ENCODE measurements at places on chromosomes 5 and 9. TPM values are rescaled to one million over a fixed set of nuclear protein-coding genes. Genes with fewer than 3 reads are reported as not detected.

- DNase-seq, result no peak
These were observed 27.4 kb downstream of the TNFSF8 start for GRCh38 chr9:114902786-114903524.

GRCh38 chr5:102754767-102755431 is at the start of gene PAM:
PAM (plus strand) TSS chr5:102755305; CDS start chr5:102866196, 110,891 bp downstream.
- DNase-seq, result peak; percentile 91

DNA sequence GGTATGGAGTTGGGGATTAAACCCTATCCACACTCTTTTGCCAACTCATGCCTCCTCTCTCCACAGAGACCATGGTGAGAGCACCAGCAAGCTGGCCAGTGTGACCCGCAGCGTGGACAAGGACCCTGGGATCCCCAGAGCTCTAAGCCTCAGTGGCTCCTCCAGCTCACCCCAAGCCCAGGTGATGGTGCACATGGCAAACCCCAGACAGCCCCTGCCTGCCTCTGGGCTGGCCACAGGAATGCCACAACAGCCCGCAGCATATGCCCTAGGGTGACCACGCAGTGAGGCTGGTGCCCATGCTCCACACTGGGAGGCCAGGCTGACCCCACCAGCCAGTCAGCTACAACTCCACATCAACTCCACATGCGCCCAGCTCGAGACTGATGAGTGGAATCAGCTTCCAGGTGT is 11.5 kb upstream of the CARD19 start:
- DNase-seq, result no peak

DNA sequence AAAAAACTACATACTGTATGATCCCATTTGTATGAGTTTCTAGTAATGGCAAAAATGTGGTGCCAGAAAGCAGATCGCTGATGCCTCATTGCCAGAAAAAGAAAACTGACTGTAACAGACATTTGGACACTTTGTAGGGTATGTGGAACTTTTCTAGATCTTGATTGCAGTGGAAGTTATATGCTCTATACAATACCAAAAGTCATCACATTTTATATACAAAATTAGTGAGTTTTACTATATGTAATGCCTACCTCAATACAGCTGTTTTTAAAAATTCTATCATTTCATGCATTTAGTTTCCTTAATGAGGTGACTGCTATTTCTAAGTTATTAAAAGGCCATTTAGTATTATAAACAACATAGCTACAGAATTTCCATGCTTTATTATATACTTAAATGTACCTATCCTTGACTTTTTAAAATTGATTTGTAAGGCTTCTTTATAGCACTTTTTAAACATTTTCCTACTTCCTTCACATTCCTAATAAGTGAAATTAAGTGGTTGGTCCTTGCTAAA is 199.9 kb downstream of the CWC27 start:
- no peak for DNase-seq

DNA sequence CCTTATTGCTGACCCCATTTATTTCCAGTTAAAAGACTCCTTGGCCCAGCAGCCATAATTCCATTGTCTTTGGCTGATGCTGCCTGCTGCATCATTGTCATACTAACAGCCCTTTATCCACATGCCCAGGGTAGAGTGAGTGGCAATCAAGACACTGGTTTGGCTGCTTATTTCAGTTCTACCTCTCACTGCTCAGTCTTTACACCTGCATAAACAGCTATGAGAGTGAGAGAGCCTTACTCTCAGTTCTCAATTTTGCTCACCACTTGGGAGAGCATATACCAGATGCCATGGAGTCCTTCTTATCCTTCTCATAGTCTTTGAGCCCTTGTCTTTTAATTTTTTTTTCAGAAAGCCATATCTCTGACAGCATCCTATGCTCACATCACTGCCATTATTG is 596.9 kb upstream of the CYLC2 start:
- DNase-seq, result no peak

DNA sequence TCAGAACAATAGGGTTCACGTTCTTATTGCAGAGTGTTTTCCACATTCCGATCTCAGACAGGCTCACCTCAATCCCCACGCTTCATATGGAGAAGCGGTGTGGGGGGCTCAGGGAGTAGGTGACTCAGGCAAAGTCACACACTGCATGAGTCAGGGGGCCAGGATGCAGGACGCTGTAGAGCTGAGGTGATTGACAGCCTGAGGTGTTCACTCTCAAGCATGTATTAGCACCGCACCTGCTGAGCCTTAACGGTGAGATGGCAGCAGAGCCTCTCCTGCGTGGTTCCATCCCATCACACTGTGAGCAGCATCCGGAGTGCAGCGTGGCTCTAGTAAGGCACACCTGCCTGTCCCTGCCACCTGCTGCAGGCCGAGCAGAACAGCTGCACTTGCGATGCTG is 194.0 kb downstream of the IRX2 start:
- no peak for DNase-seq

GRCh38 chr5:52989781-52990527 is 802 bp downstream of the ITGA2 start:
- peak; percentile 67 for DNase-seq

The SPATA31E1 gene
- not detected for total RNA-seq

The PCDHGA9 gene
- total RNA-seq, result 2.2 TPM

The PDCD1LG2 gene
- not detected for total RNA-seq

DNA sequence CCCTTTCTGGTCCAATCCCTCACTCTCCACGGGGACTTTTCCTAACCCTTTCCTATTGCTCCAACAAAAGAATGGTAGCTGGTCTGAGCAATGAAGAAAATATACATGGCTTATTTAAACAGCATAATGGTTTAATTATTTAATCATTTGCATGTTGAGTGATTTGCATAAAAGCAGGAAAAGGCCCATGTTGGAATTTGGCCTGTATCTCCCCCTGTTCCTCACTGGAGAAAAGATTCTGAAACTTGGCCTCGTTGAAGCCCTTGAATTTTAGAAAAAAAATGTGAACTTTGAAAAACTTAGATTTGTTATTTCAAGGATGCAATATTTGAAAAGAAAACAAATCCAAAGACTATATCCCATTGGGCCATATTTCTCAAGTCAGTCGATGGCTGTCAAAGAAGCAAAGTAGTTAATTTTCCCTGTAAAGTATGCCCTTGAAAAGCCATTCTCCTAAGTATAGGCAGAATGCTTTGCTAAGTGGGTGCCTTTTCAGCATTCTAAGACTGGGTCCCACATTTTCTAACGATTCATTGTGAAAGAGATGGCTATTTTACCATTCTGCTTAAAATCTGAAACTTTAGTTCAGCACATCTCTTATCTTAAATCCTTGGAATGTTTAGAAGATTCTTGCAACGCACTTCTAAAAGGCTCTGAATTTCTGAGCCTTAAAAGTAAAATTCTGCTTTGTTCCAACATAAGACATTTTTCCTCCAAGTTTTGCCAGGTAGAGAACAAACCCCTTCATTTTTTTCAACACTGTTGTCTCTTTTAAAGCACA is 428.8 kb downstream of the ARHGEF28 start:
- DNase-seq, result no peak

- no peak for DNase-seq
These were observed 16.7 kb upstream of the RNU6ATAC start for GRCh38 chr9:134180786-134181647.

DNA sequence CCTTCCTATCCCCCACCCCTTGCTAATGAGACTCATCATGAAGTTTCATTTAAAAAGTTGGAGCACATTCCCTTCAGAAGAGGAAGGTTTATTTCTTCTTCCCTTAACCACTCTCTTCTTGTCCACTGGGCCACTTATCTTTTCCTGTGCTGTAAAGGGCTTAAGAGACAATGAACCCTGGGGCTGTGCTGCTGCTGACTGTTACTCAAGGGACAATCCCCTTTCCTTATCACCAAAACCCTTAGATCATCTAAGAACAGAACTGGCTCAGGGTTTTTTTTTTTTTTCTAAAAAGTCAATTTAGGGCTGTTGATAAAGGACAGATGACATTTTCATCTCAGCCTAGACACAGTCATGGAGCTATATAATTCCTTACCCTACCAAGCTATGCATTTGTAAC is 29.6 kb downstream of the CAPSL start:
- DNase-seq, result peak; percentile 10

GRCh38 chr5:17192191-17192590 is 25.2 kb upstream of the BASP1 start:
- DNase-seq, result no peak

DNA sequence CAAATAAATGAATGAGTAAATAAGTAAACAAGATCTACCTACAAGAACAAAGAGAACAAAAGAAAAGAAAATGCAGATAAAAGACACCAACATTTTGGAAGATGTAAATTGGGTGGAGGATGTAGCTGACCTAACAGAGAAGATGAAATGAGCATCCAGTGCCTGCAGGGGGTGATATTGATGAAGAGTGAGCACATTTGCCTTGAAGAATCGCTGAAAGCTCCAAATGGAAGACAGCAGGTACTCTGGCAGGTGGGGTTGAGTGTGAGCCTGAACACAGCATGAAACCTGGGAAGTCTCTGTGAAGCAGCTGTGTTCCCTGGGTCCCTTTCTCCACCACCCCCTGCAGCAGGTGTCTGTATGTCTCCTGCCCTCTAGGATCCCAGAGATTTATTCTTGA is 125.6 kb downstream of the NXNL2 start:
- DNase-seq, result peak; percentile 58

The TMEM171 gene
- total RNA-seq, result not detected

The SPINK7 gene
- not detected for total RNA-seq

The PCDHA1 gene
- 0.19 TPM for total RNA-seq

- DNase-seq, result no peak
These were observed 629.6 kb upstream of the DMAC1 start for GRCh38 chr9:8429157-8429556.

GRCh38 chr5:31100047-31100575 is 93.4 kb upstream of the CDH6 start:
- no peak for DNase-seq

The SCGB3A1 gene
- total RNA-seq, result not detected

DNA sequence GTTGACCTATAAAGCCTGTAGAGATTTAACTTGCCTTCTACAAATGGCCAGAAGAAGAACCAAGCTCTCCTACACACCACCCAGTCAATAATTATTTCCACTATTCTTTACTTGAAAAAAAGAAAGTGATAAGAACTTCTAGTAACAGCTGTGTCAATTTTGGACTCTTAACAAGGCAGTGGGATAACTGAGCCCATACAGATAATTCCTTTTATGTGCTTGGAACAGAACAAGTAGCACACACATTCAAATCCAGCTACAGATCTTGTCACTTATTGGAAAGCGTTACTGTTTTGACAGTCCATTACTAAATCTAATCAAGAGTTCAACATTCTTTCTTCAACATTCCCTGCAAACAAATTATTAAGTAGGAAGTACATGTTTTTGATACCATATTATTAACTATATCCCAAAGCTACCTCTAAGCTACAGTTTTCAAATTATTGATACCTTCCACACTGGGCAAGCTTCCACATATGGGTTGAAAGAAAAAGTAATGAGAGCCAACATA is 6.3 kb downstream of the PTGER4 start:
- no peak for DNase-seq

GRCh38 chr5:123808461-123809380 is 296.7 kb downstream of the CSNK1G3 start:
- no peak for DNase-seq

DNA sequence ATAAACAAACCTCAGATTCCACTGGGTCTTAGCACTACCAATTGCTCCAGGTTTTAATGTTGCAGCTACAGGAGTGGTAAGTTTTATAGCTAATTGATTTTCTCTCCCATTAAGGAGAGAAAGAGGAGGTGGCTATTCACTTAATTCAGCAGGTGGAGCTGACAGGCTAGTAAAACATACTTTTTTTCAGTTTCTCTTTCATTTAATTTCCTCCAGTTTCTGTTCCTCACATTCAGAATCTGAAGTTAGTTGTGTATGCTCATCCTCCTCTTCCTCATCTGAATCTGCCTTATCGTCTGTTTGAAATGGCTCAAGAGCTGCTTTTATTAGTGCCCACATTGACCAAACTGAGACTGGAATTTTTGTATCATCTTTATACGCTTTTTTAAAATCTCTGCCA is 98.0 kb downstream of the PLPPR1 start:
- DNase-seq, result no peak

The SLCO6A1 gene
- 0.51 TPM for total RNA-seq

DNA sequence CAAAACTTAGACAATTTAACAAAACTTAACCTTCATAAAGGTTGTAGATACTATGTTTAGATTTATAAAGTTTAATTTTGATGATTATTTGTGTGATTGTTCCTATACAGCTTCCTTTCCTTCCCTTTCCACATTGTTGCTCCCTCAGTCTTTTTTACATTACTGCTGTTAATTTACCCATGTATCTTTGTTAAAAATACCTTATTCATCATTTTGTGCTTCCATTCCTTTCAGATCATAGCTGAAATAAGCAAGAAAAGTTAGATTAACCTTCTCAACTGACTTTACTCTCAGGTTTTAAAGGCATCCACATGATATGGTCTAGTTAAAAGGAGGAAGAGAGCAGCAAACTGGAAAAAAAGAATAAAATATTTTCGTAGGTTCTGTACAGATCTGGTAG is 2.0 kb downstream of the SMAD5 start:
- DNase-seq, result no peak

The CSF1R gene
- not detected for total RNA-seq

DNA sequence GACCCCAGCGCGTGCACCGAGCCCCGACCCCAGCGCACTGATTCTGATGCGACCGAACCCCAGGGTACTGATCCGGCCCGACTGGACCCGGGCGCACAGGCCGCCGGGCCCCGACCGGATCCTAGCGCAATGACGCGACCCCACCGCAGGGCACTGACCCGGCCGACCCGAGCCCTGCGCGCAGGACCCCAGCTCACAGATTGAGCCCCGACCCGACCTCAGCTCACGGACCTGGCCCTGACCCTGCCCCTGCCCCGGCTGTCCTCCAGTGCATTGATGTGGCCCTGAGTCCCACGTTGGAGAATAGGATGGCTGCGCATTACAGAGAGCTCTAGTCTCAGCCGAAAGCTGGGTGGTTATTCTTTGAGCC is 438 bp downstream of the TRIP13 start:
- peak; percentile 38 for DNase-seq

GRCh38 chr5:57324181-57324580 is 150.3 kb downstream of the GPBP1 start:
- DNase-seq, result no peak

The ADGRD2 gene
- 0.43 TPM for total RNA-seq

- DNase-seq, result peak; percentile 20
These were observed 321.1 kb downstream of the ARHGEF28 start for GRCh38 chr5:73946919-73947602.

- DNase-seq, result no peak
These were observed 32.0 kb upstream of the HMCN2 start for GRCh38 chr9:130233587-130233945.

GRCh38 chr5:151239237-151239861 is 13.6 kb upstream of the GM2A start:
- DNase-seq, result peak; percentile 61

The IL9 gene
- total RNA-seq, result not detected

The NR5A1 gene
- 1.0 TPM for total RNA-seq

DNA sequence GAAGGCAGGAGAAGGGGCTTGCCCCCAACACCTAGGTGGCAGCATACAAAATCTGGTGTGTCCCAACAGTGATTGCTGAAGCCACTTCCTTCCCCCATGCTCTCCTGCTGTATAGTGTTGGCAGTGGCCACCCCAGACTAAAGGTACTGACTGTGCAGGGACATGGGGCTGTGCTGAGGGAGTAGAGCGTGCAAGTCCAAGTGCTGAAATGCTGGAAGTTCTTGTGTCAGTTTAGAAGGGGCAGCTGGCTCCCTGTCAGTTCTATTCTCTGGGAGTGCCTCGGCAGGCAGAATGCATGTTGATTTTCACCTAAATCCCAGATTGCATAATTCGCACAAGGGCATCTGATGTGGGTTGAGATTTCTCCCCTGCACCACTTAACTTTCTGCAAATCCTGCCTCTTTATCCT is 68.6 kb downstream of the GDNF start:
- no peak for DNase-seq

GRCh38 chr5:175617447-175617846 is 40.4 kb upstream of the HRH2 start:
- no peak for DNase-seq

The PTGDS gene
- not detected for total RNA-seq

The FOXD4L6 gene
- total RNA-seq, result not detected
